PC-9 (cell line): ENCODE measurements at places on chromosomes 1 and 21.

GRCh38 chr1:64539781-64540218, 69.9 kb downstream of the CACHD1 start:
- peak; percentile 2 for DNase-seq

- DNase-seq = no peak
These were observed 32.9 kb downstream of the NBPF3 start for GRCh38 chr1:21472861-21473260.

GRCh38 chr1:201248721-201249559, 34.4 kb upstream of the PKP1 start:
- DNase-seq = no peak

DNA sequence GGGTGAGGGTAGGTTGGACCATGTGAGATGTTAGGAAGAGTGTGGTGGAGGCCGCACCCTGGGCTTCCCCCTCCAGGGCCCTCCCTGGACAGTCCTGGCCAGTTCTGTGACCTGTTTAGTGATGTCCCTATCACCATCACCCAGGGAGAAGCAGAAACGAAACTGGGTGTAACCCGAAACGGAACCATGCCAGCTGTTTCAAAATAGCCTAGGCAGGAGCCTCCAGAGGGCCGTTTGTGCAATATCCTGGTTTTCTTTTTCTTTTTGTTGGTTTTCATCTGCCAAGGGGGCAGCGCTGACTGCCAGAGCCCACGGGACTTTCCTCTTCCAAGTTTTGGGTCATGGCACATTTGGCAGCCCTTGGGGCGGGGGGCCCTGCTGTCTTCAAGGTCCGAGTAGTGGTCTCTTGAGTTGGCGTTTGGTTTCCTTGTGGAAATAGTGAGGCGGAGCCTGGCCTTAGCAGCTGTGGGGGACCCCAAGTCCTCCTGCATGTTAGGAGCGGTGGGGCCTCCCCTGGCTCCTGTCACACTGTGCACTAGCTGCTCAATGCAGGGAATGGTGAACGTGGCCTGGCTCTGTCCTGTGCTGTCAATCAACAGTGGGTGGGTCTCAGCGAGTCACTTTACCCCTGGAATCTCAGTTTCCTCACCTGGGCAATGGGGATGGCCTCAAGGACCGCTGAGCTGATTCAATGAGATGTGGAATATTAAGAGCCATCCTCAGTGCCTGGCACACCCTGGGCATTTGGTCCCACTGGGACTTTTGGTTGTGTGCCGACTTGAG, 90.7 kb downstream of the ARHGEF10L start:
- no peak for DNase-seq

DNA sequence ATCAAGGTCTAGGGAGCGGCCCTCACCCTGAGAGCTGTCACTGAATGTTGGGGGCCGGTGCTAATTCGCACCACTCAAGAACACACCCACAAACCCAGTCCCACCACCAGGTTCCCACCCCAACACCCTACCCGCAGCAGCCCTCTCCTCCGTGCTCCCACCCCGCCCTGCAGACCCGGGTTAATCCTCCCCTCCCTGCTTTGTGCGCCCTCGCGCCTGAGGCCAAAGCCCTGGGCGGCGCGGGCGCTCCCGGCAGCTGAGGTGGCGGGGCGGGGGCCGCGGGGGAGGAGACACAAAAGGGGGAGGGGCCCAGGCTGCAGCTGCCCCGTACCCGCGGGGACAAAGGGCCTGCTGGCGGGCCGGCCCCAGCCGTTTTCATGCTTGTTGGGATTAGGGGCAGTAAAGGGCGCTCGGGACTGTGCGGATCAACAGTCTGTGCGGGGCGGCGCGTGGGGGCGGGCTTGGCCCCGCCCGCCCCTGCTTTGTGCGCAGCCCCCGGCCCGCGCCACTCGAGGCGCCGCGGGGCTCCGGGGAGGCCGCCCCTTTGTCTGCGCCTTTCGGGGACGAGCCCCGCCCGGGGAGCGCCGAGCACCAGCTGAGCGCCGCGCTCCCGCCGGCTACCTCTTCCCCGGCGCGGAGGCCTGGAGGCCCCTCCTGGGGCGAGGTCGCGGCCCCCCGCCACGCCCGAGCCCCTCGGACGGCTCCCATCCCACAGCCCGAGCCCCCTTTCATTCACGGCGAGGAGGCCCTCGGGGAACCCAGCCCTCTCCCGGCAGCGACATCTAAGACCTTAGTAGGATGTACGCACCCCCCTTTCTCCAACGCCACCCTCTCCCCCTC, 10.9 kb downstream of the C1orf216 start:
- DNase-seq = no peak

GRCh38 chr1:223535319-223535718, 130.2 kb downstream of the CAPN8 start:
- no peak for DNase-seq
